ENCODE measurements at places on chromosomes 11 and 22. TPM values are rescaled to one million over a fixed set of nuclear protein-coding genes. Genes with fewer than 3 reads are reported as not detected.

GRCh38 chr11:12224537-12224893 is 114.1 kb downstream of the MICAL2 start:
- H3K4me3 ChIP-seq = no peak overlapping the region
- H3K36me3 ChIP-seq = no peaks in the 10 kb centered on the region
- DNase-seq = no peak
- H3K27ac ChIP-seq = peak overlapping the region; percentile 9

DNA sequence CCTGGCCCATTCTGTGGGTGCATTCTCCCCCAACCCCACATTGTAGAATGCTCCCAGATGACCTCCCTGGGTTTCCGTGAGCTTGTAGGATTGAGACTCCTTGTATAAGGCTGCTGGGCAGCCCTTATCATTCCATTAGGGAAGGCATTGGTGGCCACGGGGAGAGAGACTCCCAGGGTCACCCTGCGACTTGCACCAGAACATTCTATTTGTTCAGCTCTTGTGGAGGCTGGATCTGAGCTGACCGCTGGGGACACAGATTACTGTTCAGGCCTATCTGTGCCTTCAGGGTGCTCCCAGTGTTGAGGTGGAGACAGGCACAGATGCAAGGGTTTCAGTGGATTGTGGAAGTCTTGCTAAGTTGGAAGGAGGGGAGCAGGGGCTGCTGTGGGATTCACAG is 17.8 kb downstream of the MICALL1 start:
- H3K27ac ChIP-seq = no peak overlapping the region
- H3K4me3 ChIP-seq = no peak overlapping the region
- no peaks in the 10 kb centered on the region for H3K27me3 ChIP-seq

- DNase-seq = no peak
- no peaks in the 10 kb centered on the region for H3K36me3 ChIP-seq
- peak overlapping the region; percentile 73 for H3K4me3 ChIP-seq
- H3K4me1 ChIP-seq = no peaks in the 10 kb centered on the region
- no peaks in the 10 kb centered on the region for H3K27me3 ChIP-seq
Observed at GRCh38 chr11:17542249-17542648, 2.0 kb downstream of the USH1C start.

DNA sequence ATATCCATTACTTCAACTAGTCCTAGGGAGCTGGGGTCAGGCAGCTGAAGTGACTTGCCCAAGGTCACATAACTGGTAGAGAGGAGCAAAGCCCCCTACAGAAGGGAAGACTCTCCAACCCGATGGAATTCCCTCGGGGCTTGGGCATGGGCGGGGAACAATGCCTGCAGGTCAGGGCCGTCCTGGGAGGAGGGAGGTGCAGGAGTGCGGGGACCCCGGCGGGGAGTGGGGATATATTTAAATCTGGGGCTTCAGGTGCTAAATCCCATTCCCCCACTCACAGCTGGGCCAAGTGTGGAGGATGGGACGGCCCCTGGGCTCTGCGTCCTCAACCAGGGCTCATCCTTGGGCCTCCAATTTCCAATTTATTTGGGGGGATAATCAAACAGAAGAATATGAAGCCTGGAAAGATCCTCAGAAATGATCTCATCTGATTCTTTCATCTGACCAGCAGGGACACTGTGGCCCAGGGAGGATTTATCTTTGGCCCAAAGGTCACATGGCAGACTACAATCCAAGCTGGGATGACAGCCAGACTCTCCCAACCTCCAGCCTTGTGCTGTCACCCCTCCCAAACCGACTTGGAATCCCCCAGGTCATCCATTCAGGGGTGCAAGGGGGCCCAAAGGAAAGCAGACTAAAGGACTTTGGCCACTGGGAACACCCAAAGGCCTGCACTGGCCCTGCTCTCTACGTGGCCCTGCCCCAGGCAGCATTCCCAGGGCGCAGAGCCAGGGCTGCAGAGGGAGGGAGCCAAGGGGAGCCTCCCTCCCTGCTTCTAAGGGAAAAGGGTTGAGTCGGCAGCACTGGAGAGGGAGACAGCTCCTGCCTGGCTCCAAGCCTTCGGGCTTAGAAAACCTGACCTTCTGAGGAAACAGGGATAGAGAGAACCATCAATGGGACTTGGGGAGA is 8.7 kb upstream of the C1QTNF6 start:
- H3K27ac ChIP-seq = peak overlapping the region; percentile 91
- no peak overlapping the region for H3K4me3 ChIP-seq
- H3K36me3 ChIP-seq = no peaks in the 10 kb centered on the region
- peak; percentile 89 for DNase-seq
- peaks cover 18% of the 10 kb centered on the region for H3K4me1 ChIP-seq

The DENND6B gene
- total RNA-seq = 14.9 TPM

The APOA4 gene
- total RNA-seq = 107 TPM

GRCh38 chr11:79697905-79698304 is 257.1 kb upstream of the TENM4 start:
- no peak overlapping the region for H3K27ac ChIP-seq
- no peaks in the 10 kb centered on the region for H3K27me3 ChIP-seq
- DNase-seq = no peak
- no peaks in the 10 kb centered on the region for H3K4me1 ChIP-seq
- H3K4me3 ChIP-seq = no peak overlapping the region

DNA sequence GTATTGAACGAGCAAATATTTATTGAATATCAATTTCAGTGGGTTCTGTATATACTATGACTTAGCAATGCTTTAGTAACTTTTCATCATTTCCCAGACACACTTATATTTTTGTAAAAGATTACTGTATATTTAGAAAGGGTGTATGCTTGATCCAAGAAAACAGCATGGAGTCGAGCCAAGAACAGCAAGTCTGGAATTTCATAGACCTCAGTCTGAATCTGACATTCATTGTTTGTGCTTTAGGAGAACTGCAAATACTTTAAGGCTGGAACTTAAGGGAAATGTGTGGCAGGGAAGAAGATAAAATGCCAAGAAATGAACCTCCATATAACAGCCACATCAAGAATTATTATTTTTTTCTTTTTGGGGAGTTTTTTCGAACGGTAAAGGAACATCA is 1156.8 kb downstream of the LRRC4C start:
- no peaks in the 10 kb centered on the region for H3K27me3 ChIP-seq
- H3K27ac ChIP-seq = no peak overlapping the region
- H3K36me3 ChIP-seq = no peaks in the 10 kb centered on the region
- H3K4me1 ChIP-seq = no peaks in the 10 kb centered on the region

The NXPE2 gene
- 9.1 TPM for total RNA-seq

The MFNG gene
- total RNA-seq = 47.0 TPM

- H3K36me3 ChIP-seq = no peaks in the 10 kb centered on the region
- no peaks in the 10 kb centered on the region for H3K4me1 ChIP-seq
- no peak overlapping the region for H3K4me3 ChIP-seq
- no peak for DNase-seq
- no peak overlapping the region for H3K27ac ChIP-seq
Observed at GRCh38 chr11:123239191-123240150, 44.4 kb upstream of the CLMP start.

The CRYBB2 gene
- 1.6 TPM for total RNA-seq

- H3K27me3 ChIP-seq = no peaks in the 10 kb centered on the region
- no peaks in the 10 kb centered on the region for H3K36me3 ChIP-seq
- peaks cover 8% of the 10 kb centered on the region for H3K4me1 ChIP-seq
- no peak overlapping the region for H3K4me3 ChIP-seq
- H3K27ac ChIP-seq = no peak overlapping the region
Observed at GRCh38 chr11:76665172-76665571, 5.4 kb downstream of the LRRC32 start.

DNA sequence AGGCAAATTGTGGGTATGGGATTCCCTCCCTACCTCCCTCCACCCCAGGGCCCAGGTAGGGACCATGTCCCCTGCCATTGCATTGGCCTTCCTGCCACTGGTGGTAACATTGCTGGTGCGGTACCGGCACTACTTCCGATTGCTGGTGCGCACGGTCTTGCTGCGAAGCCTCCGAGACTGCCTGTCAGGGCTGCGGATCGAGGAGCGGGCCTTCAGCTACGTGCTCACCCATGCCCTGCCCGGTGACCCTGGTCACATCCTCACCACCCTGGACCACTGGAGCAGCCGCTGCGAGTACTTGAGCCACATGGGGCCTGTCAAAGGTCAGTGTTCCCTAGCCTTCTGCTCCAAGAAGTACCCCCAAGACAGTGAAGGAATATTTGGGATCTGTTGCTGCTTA is at the start of gene TOMT:
TSS of gene TOMT (plus strand) at position 37 of the 400 bp plus-strand sequence. CDS start at position 65, 28 bp downstream.
- H3K4me3 ChIP-seq = no peak within 1 kb of the TSS
- no peaks in the 10 kb centered on the region for H3K4me1 ChIP-seq
- DNase-seq = no peak

DNA sequence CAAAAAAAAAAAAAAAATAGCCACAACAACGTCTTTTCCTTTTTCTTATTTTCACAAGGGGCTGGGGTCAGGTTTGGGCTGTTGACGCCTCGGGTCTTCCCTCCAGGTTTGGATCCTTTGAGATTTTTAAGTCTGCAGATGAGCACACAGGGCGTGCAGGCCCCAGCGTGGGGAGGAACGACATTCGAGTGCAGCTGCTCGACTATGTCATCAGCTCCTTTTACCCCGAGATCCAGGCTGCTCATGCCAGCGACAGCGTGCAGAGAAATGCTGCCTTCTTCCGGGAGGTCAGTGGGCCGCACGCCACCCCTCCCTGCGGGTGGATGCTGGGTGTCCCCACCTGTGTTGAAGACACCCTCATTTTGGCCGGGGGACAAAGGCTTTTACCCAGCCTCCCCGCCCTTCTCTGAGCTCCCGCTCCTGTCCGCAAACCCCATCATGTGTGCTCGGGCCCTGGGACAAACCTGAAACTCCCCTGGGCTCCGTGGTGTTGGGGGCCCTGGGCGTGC is 7.7 kb downstream of the SELENOO start:
- H3K27ac ChIP-seq = no peak overlapping the region
- no peak for DNase-seq
- no peaks in the 10 kb centered on the region for H3K36me3 ChIP-seq
- H3K27me3 ChIP-seq = no peaks in the 10 kb centered on the region
- H3K4me1 ChIP-seq = no peaks in the 10 kb centered on the region

DNA sequence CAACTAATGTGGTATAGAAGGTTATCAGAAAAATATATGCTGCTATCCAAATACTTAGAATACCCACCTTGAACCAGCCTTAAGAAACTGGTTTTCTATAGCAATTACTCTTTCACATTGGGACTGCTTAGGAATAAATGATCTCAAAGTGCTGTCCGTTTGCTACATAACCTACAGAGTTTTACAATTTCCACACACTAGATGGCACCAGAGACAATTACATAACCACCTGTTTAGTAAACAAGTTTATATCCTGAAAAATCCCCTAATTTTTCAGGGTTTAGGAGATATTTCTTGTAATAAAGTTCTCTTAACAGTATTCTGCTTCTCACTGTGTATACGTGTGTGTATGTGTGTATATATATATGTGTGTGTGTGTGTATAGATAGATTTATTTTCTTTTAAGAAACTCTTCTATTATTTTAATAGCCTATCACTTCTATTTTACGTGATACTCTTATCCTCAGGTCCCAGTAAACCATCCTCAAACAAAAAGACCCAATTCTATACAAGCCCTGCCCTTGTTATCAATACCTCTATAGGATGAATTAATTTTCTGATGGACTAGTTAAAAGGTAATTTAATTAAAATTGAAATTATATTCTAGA is 6.7 kb upstream of the OR5I1 start:
- no peak overlapping the region for H3K27ac ChIP-seq
- H3K27me3 ChIP-seq = no peaks in the 10 kb centered on the region
- no peak for DNase-seq
- H3K36me3 ChIP-seq = no peaks in the 10 kb centered on the region

The OR52N4 gene
- total RNA-seq = not detected

DNA sequence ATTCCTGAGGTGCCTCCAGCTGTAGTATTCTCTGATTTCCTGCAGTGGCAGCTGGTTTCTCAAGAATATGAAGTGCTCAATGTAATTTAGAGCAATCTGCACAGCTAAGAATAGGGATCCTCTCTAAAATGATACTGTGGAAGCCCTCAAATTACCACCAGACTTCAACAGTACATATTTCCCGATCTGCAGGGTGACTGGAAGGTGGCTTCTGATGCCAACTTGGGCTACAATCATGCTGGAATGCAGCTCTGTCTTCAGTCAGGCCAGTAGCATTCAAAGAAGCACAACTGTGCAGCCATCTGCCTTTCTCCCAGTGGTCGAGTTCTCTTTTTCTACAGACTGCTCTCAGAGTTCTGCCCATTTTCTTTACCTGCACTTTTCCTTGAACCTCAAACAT is 55.5 kb upstream of the CD5 start:
- no peak overlapping the region for H3K27ac ChIP-seq
- no peaks in the 10 kb centered on the region for H3K36me3 ChIP-seq
- no peaks in the 10 kb centered on the region for H3K27me3 ChIP-seq

- no peaks in the 10 kb centered on the region for H3K27me3 ChIP-seq
- H3K4me3 ChIP-seq = no peak overlapping the region
- H3K27ac ChIP-seq = no peak overlapping the region
- no peak for DNase-seq
- no peaks in the 10 kb centered on the region for H3K36me3 ChIP-seq
Observed at GRCh38 chr11:132674151-132674550, 858.1 kb downstream of the OPCML start.

DNA sequence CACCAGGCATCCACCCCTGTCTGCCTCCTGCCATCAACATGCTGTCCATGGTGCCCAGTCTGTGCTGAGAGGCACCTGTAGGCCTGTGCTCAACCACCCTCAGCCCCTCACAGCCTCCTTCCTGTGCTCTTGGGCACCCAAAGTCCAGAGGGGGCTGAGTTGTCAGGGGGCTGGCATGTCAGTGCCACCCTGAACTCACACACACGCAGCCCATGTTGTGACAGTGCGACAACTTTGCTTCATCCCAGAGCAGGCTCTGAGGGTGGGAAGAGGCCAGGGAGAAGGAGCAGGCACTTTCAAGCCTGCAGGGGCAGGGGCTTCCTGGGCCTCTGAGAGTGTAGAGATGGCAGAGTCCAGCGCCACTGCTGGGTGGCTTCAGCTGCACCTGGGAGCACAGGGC is 491.0 kb downstream of the TMEM135 start:
- H3K4me1 ChIP-seq = no peaks in the 10 kb centered on the region
- H3K27me3 ChIP-seq = no peaks in the 10 kb centered on the region
- H3K4me3 ChIP-seq = no peak overlapping the region
- H3K27ac ChIP-seq = no peak overlapping the region

DNA sequence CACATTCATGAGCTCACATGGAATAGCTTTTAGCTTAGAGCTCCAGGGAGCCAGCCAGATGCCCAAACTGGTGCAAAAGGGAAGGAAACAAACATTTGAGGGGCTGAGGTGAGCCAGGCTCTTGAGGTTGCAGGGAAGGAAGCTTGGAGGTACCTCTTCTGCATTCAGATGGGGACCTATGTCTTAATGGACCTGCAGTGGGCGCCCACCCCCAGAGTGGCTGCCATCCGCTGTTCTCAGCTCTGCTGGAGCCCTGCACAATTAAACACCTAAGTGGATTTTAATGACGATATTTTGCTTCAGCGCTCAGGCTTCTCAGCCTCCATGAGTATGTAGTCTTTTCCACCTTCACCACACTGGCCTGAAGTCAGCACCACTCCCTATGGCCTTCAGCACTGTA is 100.8 kb downstream of the LDLRAD3 start:
- no peak for DNase-seq
- no peaks in the 10 kb centered on the region for H3K4me1 ChIP-seq
- H3K27me3 ChIP-seq = no peaks in the 10 kb centered on the region
- no peak overlapping the region for H3K27ac ChIP-seq
- H3K4me3 ChIP-seq = no peak overlapping the region
- no peaks in the 10 kb centered on the region for H3K36me3 ChIP-seq

The APOL5 gene
- not detected for total RNA-seq

All from Peyer's patch (tissue), 4 donors.